ENCODE measurements at places on chromosomes 2 and 18. TPM values are rescaled to one million over a fixed set of nuclear protein-coding genes. Genes with fewer than 3 reads are reported as not detected.
A peak's percentile ranks its signal among the peaks of the same experiment; 100 is the strongest.

DNA sequence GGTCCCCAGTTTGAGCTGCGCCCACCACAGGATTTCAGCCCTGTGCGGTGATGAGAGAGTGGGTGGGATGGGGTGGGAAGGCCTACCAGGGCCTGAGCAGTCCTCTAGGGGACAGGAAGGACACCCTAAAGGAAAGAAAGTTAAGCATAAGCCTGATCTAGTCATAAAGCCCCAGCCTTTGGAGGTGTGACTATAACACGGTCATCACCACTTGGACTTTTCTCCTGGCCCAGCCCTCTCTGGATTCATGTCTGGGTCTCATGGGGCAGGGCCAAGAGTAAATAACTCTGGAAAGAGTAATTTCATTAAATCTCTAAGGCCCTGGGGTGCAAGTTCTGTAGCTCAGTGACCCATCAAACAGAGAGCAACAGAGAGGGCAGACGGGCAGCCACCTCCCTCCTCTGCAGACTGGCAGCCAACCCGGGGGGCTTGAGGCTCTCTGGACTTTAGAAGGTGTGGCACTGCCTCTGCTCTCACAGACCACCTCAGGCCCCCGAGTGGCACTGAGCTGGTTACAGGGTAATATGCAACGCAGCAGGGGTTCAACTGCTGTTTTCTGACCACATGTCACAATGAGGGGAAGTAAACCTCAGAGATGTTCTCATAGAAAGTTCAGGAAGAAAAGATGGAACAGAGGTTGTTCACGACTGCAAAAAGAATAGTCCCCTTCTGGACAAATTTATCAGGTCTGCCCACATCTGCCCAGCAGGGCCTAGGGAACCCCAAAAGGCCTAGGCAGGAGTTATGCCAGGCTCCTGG, 41.5 kb downstream of the TGFA start:
- DNase-seq = no peak

CCDC138 gene
- 12.0 TPM for total RNA-seq

- no peak for DNase-seq
Observed at GRCh38 chr2:2524348-2524941, 193.4 kb upstream of the MYT1L start.

SCG2 gene
- 0.56 TPM for total RNA-seq

- DNase-seq = no peak
Observed at GRCh38 chr2:218218268-218219185, 1.5 kb downstream of the ARPC2 start.

- DNase-seq = peak; percentile 58
Observed at GRCh38 chr2:3535794-3536681, 16.7 kb upstream of the ADI1 start.

- no peak for DNase-seq
Observed at GRCh38 chr2:12948231-12948960, 231.7 kb downstream of the TRIB2 start.

Data from Calu3 (cell line).